ENCODE measurements at places on chromosomes 16 and 17.

DNA sequence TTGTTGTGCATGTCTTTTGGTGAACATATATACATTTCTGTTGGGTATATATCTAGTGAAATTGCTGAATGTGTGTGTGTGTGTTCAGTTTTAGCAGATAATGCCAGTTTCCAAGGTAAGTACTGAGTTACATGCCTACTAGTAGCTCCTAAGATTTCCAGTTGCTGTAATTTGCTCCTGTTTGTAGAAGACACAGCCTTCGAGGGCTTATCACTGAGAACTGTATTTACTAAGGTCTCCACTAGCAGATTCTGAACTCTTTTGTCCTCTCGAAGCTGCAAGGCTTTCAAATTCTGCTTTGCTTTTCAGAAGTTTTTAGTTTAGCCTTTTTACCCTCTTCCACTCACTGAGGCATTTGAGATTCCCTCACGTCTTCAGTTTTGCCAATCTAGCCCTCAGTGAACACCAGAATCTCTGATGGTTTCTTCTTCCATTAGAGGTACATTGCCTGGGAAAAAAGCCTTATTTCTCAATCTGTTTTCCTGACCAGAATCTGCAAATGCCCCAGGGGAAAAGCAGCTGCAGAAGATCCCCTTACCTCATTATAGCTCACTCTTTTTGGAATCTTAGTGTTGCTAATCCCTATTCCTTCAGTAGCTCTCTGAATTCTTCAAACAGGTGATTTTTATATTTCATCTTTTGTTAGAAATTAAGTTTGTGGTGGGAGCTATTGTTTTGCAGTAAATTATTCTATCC is 52.9 kb downstream of the NF1 start:
- DNase-seq = no peak

DNA sequence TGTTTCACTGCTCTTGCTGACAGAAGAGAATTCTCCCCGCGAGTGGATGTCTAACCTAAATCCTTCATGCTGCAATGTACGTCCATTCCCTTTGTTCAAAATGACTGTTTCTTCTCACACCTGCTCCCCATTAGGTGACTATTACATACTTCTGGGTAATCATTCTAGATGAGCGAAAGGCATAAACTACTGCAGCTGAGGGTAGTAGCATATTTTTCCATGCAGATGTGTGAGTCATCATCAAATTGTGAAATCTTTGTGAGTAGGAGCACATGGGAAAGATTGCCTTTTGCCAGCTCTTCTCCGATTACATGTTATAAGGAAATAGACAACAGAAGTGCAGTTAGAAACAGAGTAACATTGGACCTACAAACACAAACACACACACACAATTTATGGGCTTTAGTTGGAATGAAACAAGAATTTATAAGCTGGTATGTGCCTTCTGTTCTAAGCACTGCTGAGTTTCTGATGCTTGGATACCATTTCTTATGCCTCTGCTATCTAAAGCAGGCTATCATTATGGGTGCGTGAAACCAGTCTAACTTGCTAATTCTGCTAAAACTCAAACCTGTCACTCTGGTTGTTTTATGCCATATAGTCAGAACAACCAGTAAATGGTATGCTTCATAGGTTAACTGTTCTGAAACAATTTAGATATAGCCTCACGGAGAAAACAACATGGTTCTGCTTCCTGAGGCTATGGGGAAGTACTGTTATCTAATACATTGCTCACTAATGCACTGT is 346.9 kb upstream of the PSMD7 start:
- DNase-seq = no peak

GRCh38 chr17:27805520-27806146 is 5.3 kb upstream of the NOS2 start:
- DNase-seq = peak; percentile 73

GRCh38 chr17:21284319-21285163 is at the start of gene MAP2K3:
Gene MAP2K3, plus strand, starts transcription at chr17:21284711. Its CDS starts 210 bp downstream, at chr17:21284921.
- peak; percentile 96 for DNase-seq

- DNase-seq = no peak
Measured at GRCh38 chr17:64622931-64623654, 39.0 kb downstream of the SMURF2 start.

All from NCI-H1092 (cell line).